ENCODE measurements at places on chromosomes 5 and 9. TPM values are rescaled to one million over a fixed set of nuclear protein-coding genes. Genes with fewer than 3 reads are reported as not detected.

The GRM6 gene
- not detected for polyA plus RNA-seq

The HOMER1 gene
- 3.8 TPM for polyA plus RNA-seq

The PCDH12 gene
- polyA plus RNA-seq, result 0.02 TPM

The DRD1 gene
- polyA plus RNA-seq, result 0.19 TPM

The COL27A1 gene
- 2.4 TPM for polyA plus RNA-seq

The NACC2 gene
- polyA plus RNA-seq, result 12.3 TPM

The DEPDC1B gene
- polyA plus RNA-seq, result 3.2 TPM

The PTGES gene
- 8.8 TPM for polyA plus RNA-seq

The SHISAL2B gene
- polyA plus RNA-seq, result not detected

The GDA gene
- 0.01 TPM for polyA plus RNA-seq

The GFI1B gene
- 0.02 TPM for polyA plus RNA-seq

DNA sequence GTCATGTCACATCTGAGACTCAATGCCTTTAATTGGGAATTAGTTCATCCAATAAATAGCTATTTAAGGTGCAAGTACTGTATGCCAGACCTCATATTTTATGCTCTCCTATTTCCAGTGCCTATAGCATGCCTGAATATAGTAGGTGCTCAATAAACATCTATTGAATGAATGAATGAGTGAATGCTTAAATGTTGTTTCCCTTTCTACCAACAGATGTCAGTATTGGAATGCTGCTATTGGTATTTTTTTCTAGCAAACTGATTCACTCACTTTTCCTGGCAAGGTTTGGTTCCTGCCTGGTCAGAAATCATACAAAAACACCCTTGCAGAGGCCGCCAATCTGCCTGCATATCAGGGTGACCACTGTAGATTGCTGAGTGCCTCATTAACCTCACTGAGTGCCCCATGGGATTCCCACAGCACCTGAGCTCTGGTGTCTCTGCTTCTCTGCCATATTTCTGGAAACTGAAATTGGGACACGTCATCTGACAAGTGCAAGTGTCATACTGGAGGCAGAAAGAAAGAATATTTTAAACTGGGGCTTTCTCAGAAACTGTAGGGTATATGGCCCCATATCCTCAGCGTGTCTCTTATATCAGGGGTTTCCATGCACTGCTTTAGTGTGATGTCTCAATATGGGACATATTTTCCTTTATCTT, 359.7 kb downstream of the TRIM32 start:
- no peak for DNase-seq

DNA sequence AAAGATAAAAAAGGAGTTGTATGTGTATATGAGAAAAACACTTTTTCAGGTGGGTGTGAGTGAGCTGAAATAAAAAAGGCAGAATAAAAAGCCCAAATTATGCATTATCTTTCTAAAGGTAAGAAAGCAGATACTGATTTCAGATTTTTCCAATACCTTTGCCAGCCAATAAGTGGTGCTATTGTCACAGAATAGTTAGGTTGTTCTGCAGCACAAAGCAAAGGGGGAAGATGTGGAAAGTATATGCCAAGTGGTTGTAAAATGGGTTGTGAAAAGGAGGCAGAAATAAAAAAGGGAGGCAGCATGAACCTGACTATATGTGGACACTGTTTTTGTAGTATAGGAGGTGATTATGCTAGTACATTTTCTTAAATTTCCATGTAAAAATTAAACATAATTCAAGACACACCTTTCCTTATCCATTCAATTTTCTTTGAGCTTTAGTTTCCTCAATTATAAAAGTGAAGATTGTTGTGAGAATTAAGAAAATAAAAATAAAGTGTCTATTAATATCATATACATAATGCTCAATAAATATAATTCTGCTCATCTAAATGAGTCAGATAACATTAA, 106.7 kb downstream of the SMIM15 start:
- peak; percentile 80 for DNase-seq

- no peak for DNase-seq
These were observed 49.9 kb downstream of the PDE4D start for GRCh38 chr5:59843511-59844213.

DNA sequence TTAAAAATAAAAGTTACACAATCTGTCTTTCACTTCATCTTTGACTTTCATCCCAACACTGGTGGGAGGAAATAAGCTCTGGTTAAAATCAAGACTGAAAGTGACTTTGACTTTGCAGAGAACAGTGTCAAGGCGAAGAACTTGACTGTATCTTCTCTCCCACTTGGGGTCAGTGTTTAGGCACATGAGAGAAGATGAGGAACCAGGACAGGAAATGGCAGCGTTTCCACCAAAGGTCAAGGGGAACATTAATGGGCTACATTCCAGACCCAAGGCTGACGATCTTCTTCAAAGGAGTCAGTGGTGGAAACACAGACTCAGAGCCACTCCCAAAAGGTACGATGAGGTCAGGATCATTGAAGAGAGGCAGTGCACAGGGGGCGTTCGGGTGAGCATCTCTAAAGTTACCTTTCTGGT, 409.5 kb downstream of the ARHGEF28 start:
- DNase-seq, result peak; percentile 74

DNA sequence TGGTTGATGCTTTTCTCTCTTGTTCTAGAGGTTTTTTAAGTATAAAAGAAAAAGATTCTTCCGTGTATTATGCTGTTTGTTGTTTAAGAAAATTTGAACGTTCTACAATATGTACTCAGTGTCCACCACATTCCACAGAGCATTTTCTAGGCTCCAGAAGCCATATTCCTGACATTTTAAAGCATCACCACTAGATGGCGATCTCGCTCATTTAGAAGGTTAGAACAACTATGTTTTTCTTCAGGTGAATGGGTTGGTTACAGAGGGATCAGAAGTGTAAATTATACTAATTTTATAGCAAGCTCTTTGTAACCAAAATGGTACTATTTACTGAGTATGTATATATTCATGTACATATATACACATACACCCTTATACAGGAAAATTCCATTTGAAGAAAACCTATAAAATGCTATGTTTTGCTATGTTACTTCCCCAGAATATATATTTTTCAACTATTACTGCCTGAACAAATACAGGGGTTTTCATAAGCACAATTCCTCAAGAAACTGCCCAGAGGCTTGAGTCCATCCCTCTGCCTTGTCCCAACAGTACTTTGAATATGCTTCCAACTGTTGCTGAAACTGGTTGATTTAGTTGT, 284.3 kb downstream of the CCDC171 start:
- peak; percentile 51 for DNase-seq

DNA sequence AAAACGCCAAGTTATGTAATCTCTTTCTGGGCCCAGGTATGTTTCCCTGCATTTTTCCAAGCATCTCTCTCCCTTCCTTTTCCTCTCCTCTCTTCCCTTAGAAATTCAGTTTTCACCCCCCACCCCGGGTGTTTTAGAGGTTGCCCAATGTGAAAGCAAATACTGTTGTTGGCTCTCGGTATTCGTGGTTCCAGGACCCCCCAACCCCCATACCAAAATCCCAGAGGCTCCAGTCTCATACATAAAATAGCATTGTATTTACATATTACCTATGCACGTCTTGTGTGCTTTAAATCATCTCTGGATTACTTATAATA, 48.8 kb downstream of the ACER2 start:
- no peak for DNase-seq

- peak; percentile 74 for DNase-seq
These were observed 97.6 kb upstream of the LHFPL2 start for GRCh38 chr5:78746021-78746770.

DNA sequence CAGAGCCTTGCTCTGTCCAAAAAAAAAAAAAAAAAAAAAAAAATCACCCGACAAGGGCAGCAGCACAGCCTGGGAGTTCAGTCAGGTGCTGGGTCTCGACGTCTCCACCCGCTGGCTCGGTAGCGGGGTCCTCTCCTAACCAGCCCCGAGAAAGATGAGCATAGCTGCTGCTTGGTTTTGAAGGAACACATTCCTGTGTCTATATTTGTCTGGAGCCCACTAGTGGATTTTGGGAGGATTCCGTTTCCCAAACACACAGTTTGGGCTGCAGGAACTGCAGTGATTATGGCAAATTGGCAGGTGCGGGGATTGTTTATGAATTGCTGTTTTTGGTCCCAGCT, 1.2 kb downstream of the OTULINL start:
- no peak for DNase-seq

- no peak for DNase-seq
These were observed 11.1 kb downstream of the BRD9 start for GRCh38 chr5:881551-881935.

DNA sequence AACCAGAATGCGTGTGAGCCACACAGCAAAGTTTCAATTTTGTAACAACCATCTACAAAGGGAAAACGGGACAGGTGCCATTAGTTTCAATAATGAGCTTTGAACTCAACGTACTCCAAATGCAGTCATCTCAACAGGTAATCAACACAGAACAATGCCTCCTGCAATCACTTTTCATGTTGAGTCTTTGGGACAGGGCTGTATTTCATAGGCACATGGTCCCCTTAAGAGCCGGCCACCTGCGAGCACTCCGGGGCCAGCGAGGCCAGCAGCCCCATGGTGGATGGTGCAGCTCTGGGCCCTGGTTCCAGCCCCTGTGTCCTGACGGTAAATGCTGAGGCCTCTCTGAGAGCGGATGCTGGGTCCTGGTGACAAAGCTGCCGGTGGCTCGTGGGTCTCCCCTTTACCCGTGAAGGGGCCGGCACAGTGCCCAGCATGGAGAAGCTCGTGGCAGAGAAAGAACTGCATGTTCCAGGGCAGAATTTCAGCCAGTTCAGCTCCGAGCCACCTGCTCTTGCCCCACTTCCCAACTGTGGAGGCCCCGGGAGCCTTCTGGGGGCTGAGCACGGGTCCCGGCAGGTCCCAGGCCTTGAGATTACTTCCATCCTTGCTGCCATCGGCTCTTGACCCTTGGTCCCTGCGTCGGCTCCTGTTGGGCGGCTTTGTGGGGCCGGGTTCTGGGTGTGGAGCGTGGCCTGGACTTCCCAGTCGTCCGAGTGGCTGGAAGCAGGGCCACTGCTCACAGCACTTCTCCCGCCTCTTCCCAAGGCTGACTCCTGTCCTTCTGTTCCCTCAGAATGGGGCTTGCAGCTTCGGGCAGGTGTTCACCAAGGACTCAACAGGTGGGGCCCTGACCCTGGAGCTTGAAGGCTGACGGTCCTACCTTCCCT, 26.1 kb upstream of the RNU6ATAC start:
- no peak for DNase-seq

DNA sequence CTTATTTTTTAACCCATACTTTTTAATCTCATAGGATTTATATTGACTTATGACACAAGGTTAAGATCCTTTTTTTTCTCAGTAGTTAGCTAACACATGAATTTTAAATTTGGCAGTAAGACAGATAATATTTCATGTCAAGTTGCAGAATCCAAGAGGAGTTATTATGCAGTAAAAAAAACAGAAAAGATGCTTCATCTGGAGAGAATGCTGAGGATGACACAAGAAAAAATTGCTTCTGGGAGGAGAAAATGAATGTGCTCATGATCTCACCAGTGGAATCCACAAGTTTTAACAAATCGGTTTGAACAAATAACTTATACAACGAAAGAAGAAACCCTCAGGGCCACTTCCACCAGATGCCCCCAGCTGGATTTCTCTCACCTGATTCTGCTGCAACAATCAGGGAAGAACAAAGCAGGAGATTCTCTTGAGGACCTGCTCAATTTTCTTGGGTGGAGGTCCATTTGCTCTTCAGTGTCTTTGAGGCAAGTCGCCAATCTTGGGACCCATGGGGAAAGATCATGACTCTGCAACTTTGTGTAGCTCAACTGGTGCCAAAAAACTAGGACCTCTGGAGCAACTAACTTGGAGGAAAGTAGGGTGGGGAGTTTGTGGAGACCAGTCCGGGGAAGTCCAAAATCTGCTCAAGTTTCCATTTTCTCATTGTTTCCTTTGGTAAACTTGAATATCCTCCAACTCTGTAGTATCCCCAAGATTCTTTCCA, 50.5 kb upstream of the TNFSF15 start:
- DNase-seq, result peak; percentile 92

DNA sequence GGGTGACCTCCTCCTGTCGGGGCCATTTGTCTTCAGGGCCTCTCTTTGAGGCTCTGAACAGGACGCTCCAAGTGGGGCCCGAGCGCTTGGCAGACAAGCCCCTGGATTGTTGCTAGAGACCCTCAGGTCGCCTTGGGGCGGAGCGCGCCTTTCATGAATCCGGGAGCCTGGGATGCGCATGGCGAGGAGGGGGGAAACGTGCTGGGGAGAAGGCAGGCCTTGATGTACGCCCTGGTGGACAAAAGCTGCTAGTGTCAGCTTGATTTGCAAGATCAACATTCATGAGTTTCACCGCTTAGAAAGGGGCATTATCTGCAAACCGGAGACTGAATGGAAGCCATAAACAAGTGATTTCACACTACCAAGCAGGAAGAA, 226.3 kb downstream of the SMARCA2 start:
- peak; percentile 93 for DNase-seq

- DNase-seq, result no peak
These were observed 30.2 kb upstream of the HOMER1 start for GRCh38 chr5:79544131-79544530.

- DNase-seq, result no peak
These were observed 250.3 kb upstream of the ZNF608 start for GRCh38 chr5:124996764-124997077.

- DNase-seq, result no peak
These were observed 31.9 kb upstream of the SPDL1 start for GRCh38 chr5:169551696-169552095.

DNA sequence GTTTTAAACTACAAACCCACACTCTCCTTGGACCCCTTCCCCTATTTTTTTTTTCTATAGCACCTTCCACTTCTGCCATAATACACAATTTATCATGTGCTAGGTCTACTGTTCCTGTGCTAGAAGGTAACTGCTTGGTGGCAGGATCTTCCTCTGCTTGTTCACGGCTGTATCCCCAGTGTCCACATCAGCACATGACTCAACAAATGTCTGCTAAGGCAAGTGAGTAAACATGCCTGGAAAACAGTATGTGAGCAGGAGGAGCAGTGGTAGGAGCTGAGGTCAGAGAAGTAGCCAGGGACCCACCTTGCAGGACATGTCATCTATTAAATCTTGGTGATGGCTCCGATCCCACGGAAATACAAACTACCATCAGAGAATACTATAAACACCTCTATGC, 79.4 kb downstream of the AUH start:
- no peak for DNase-seq

Data from fibroblast of lung (primary cell).